GM12878 (cell line): ENCODE measurements at places on chromosomes 12 and 14. TPM values are rescaled to one million over a fixed set of nuclear protein-coding genes. Genes with fewer than 3 reads are reported as not detected.
A peak's percentile ranks its signal among the peaks of the same experiment; 100 is the strongest.

- no peak for DNase-seq
These were observed 158.0 kb downstream of the SLC5A8 start for GRCh38 chr12:101051901-101052550.

GRCh38 chr14:33369972-33370371, 431.3 kb downstream of the NPAS3 start:
- DNase-seq: peak; percentile 33

GRCh38 chr14:47454025-47454424, 221.4 kb downstream of the MDGA2 start:
- no peak for DNase-seq

GRCh38 chr14:29451941-29452340, 475.7 kb downstream of the PRKD1 start:
- no peak for DNase-seq

- no peak for DNase-seq
These were observed 32.8 kb downstream of the SIX1 start for GRCh38 chr14:60616461-60616959.

GRCh38 chr14:37429618-37430017, 165.4 kb downstream of the FOXA1 start:
- no peak for DNase-seq

GRCh38 chr12:131362291-131363211, 348.3 kb upstream of the SFSWAP start:
- DNase-seq: no peak

GRCh38 chr14:86788224-86788623, 1204.8 kb downstream of the GALC start:
- DNase-seq: no peak

DNA sequence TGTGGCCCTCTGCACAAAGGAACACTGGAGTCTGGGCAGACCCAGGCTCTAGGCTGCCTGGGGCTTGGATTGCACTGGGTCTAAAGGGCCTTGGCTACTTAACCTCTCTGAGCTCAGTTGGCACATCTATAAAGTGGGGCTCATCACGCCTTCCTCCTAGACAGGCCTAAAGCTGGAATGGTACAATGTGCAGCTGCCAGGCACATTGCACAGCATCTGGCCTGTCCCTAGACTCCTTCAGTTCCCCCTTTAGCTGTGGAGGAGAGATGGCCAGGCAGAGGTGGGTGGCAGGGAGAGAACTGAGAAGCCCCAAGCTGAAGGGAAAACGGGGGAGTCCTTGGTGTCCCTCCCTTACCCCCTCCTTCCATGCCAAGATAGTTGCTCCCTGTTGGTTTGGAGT, 10.8 kb downstream of the IRF2BPL start:
- DNase-seq: no peak

DNA sequence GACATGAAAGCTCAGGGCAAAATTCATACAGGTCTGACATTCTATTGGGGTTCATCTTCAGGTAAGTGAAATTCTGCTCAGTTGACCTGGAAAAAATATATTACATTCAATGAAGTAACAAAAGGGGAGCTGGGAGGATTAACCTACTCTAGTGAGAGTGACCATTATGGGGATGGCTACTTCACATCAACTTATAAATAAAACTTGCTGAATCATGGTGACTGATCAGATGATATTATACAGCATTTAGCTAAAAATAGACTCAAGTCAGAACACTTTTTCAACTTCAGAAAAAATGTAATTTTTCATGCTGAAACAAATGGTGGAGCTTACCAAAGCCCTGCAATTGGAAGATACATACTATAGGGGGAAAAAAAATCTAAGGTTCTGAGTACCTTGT, 800.2 kb downstream of the FSCB start:
- DNase-seq: no peak

- no peak for DNase-seq
These were observed 5.8 kb downstream of the IGF1 start for GRCh38 chr12:102474438-102475064.

- DNase-seq: no peak
These were observed 206.4 kb upstream of the PELI2 start for GRCh38 chr14:55911776-55912175.

GRCh38 chr14:61659582-61659981, 35.7 kb upstream of the HIF1A start:
- DNase-seq: no peak

DNA sequence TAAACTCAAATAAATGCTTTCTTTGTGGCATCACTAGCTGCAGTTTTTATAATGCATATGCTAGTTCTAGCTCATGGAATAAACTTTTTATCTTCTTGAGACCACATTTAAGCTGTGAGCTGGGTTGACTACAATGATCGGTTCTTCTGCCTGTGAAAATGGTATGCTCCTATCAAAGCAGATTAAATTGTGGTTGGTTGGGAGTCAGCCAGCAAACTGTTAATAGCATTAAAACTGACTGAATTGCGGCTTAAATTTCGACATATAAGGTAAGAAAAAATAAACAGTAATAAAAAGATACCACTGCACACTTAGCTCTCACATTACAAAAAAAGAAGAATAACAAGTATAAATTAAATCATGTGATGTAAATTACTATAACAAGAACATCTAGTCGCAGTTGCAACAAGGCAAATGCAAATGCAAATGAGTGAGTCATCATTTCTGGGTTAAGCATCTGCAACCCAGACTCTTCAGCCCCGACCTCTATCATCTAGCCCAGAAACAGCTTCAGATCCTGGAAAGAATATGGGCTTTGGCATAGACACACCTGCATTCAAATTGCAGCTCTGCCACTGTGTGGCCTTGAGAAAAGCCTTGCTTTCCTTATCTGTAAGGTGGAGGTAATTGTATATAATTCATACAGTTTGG, 19.8 kb upstream of the DHRS7 start:
- no peak for DNase-seq

- no peak for DNase-seq
These were observed 58.2 kb upstream of the SLC2A13 start for GRCh38 chr12:40164034-40164433.

DNA sequence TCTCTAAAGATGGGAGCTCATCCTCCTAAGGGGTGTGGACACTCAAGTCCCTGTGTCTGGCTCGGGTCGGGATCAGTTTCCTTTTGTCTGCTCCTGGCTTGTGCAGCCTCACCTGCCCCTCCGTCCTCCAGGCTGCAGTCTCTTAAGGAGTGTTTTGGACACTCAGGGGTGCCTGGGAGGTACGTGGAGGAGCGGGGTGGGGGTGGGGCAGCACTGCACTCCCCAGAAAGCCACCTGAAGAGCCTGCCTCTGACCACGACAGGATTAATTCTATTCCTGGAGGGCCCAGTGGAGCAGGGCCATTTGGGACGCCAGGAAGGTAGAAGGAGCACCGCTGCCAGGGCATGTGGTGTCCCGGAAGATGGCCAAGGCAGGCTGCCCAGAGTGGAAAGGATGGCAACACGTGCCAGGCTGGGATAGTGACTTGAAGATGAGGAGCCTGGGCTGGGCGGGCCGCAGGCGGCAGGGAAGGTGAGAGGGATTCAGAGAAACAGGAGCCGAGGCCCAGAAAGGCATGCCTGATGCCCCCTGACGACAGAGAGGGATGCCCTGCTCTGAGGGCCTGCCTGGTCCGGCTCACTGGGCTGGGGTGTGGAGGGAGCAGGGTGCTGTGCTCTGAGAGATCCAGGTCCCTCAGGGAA, 14.8 kb upstream of the LRTM2 start:
- no peak for DNase-seq

GRCh38 chr12:30908722-30909348, 17.7 kb upstream of the TSPAN11 start:
- no peak for DNase-seq

DNA sequence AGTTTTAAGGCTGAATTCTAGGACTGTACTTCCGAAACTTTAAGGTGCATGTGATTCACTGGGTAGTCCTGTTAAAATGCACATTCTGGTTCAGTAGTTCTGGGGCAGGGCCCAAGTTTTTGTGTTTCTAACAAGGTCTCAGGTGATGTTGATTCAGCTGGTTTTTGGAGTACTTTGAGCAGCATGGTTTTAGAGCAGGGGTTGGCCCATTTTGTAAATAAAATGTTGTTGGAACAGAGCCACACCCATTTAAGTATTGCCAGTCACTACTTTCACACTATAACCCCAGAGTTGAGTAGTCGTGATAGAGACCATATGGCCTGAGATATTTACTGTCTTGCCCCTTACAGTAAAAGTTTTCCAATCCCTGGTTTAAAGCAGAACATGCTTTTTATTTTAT, 111.3 kb downstream of the SYNE2 start:
- DNase-seq: no peak

Gene IQSEC3
- polyA plus RNA-seq: not detected in 2 replicates

Gene RPGRIP1
- polyA plus RNA-seq: not detected in 2 replicates

Gene REC8
- 45.9 and 50.5 TPM in 2 replicates for polyA plus RNA-seq

Gene GMFB
- 62.1 and 71.0 TPM in 2 replicates for polyA plus RNA-seq

Gene ZNF84
- polyA plus RNA-seq: 15.6 and 16.2 TPM in 2 replicates

Gene PTPRB
- polyA plus RNA-seq: 0.09 and 0.13 TPM in 2 replicates

Gene VEZT
- 48.3 and 49.4 TPM in 2 replicates for polyA plus RNA-seq

Gene EEF1AKMT3
- polyA plus RNA-seq: 3.8 and 3.9 TPM in 2 replicates

Gene SERPINA12
- polyA plus RNA-seq: not detected in 2 replicates
